ENCODE measurements at places on chromosomes 12 and 14.

- DNase-seq = peak; percentile 74
Observed at GRCh38 chr14:75539561-75540478, 17.6 kb downstream of the BATF start.

DNA sequence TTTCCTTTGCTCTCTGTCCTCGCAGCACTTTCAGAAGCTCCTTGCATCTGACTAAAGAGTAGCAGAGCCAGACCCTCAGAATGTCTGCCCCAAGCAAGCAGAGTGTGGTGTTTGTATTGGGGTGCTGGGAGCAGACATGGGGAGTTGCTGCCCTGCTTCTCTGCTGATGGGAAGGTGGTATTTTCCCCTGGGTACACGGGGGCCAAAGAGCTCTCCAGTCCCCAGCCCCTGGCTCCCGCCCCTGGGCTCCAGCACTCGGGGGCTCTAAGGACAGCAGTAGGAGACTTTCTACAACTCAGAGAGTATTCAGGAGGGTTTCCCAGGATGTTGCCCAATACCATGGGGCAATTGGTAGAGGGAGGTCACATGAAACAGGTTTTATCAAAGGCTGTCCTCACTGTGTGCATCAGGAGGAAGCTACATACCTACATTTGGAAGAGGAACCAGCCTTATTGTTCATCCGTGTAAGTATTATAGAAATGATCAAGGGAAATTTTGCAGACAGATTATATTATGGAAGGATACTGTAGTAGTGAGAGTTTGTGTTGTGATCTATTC is 50.3 kb downstream of the DAD1 start:
- DNase-seq = no peak

- DNase-seq = no peak
Observed at GRCh38 chr14:22685467-22685866, 41.3 kb upstream of the OR6J1 start.

- no peak for DNase-seq
Observed at GRCh38 chr14:71693381-71693780, 238.8 kb upstream of the RGS6 start.

GRCh38 chr12:52728374-52728773 is 25.1 kb upstream of the KRT77 start:
- no peak for DNase-seq

- no peak for DNase-seq
Observed at GRCh38 chr14:91302391-91302790, 57.9 kb upstream of the GPR68 start.

- peak; percentile 70 for DNase-seq
Observed at GRCh38 chr12:94282675-94283074, 134.3 kb downstream of the PLXNC1 start.

GRCh38 chr12:1309613-1310012 is 284.8 kb downstream of the FBXL14 start:
- no peak for DNase-seq

DNA sequence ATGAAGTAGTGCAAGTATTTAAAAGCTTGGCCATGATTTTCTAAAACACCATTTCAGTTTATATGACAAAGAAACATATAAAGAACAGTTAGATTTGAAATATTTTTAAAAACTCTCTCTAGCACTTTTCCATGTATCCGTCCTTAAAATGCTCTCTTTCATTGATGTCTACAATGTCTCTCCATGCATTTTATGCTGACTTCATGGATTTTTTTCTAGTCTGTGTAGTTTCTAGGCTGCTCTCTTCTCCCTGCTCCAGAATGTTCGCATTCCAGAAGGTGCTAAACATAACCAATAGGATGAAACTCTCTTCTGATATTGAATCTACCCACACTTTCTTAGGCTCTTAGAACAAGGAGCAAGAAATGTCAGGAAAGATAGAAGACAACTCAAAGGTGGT is 124.8 kb downstream of the PLCZ1 start:
- no peak for DNase-seq

- DNase-seq = no peak
Observed at GRCh38 chr12:53493610-53494391, 5.5 kb downstream of the MAP3K12 start.

DNA sequence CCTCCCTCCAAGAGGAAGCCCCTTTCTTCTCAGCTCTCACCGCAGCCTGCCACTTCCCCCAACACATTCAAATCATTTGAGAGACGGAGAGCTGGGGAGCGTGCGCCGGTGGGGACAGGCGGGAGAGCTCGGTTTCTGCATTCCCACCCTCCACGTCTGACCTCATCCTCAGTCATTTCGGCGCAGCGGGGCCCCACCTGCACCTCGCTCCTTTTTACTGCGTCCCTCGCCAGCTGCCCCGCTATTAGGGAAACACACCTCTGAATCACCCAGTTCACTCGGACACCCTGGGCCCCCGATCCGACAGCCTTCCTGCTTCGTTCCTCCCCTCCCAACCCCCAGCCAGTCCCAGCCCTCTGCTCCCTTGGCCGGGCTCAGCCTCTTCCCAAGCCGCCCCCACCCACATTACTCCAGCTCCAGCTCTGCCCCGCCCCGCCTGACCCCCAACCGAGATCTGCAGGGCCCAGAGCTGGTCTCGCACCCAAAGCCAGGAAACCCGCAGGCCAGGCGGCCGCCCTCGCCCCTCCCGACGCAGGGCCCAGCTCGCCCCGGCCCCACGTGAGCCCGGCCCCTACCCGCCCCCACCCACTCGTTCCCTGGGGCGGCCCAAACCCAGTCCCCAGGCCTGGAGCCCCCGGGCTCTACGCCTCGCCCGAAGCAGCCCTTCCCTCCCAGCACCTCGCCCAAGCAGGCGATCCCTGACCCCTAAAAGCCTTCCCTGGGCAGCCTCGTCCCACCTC is 783 bp downstream of the CORO1C start:
- peak; percentile 33 for DNase-seq

- no peak for DNase-seq
Observed at GRCh38 chr12:2596441-2596840, 198.3 kb upstream of the FKBP4 start.

DNA sequence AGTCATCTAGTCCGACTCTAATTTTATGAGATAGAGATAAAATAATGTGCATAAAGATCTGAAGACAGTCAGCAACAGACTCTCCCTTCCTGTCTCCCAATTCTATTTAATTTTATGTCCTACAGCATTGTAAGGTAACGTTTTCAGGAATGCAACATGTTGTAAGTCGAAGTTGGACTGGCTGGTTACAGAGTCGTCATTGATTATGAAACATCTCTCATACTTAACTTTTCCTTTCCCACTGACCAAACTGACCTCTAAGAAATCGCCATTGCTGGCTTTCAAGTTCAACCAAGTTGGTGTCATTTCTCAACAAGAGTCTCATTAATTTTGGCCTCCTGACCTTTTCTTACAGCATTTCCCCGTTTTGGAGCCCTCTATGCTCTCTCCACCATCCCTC is 4.9 kb upstream of the RIC8B start:
- no peak for DNase-seq

- DNase-seq = no peak
Observed at GRCh38 chr12:30630076-30630978, 65.3 kb downstream of the IPO8 start.

- DNase-seq = no peak
Observed at GRCh38 chr12:38892087-38892786, 13.2 kb downstream of the CPNE8 start.

GRCh38 chr12:101076921-101077320 is 133.1 kb downstream of the SLC5A8 start:
- DNase-seq = no peak

DNA sequence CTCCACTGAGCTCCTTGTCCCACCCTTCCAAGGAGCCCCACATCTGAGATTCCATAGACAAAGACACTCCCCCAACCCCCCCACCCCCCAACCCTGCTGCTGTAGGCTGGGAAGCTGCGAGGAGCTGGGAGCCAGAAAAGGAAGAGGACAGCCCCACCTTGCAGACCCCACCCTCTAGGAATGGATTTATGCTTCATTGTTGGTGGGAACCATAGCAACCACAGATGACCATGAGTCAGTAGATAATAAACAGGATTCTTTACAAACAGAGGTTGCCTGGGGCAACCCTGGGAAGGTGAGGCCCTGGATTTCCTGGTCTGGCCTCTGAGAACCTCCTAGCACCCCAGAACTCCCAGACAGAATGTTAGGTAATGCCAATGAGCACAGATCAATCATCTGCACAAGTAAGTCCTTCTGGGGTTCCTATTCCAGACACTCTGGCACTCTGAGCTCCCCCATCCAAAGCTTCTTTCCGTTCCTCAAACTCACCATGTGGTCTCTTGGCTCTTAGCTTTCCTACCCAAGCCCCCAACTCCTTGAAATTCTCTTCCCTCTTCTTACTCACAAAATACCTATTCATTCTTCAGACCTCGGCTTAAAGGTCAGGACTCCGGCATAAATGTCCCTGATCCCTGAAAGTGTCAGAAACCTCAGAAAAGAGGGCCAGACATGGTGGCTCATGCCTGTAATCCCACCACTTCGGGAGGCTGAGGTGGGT is 15.2 kb upstream of the PLEKHG6 start:
- no peak for DNase-seq

GRCh38 chr14:104322531-104323366 is 184.4 kb downstream of the KIF26A start:
- DNase-seq = no peak

DNA sequence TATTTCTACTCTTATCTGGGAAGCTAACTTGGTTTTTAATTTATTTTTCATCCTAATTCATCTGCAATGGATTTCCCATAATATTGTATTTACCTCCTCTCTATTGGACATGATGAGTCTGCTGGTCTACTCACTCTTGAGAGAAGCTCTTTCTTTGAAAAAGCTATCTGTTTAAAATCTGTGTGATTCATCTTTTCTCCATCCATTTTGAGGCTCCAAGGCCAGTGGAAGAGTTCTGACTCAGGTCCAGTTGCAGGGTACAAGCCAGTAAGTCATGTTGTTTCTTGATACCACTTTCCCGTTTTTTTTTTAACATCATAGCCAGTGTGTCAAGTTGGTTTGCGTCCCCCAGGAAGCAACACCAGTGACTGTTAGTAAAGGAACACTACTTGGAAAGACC is 160.3 kb upstream of the BMP4 start:
- DNase-seq = no peak

GRCh38 chr12:41983394-41983793 is 161.3 kb downstream of the GXYLT1 start:
- no peak for DNase-seq

GRCh38 chr12:70756118-70756517 is 118.9 kb upstream of the PTPRB start:
- DNase-seq = no peak

GRCh38 chr12:79614730-79615129 is 76.0 kb downstream of the PAWR start:
- no peak for DNase-seq

DNA sequence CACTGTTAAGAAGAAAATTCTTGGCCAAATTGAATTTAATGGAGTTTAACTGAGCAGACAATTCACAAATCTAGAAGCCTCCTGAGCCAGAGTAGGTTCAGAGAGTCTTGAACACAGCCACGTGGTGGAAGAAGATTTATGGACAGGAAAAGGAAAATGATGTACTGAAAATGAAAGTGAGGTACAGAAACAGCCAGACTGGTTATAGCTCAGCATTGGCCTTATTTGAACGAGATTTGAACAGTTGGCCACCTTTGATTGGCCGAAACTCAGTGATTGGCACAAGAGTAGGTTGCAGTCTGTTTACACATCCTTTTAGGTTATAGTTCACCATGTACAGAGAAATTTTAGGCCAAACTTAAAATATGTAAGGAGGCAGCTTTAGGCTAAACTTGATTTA is 9.9 kb downstream of the OAS2 start:
- peak; percentile 54 for DNase-seq

DNA sequence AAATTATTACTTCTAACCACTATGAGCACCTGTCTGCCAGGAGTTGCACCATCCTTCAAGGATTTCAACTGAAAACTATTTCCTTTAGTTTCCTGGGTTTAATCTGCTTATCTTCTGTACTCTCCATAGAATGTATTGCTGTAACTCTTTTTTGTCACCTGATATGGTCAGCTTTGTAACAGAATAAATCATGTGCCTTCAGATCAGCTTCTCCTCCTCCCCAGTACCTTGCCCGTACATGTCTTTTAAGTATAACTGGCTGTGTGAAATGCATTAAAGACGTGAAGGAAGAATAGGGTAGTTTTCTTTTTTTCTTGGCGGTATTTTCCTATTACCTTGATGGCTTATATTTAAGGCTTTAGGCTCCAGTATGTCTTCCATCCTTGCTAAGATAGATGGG is 200.3 kb upstream of the NAV3 start:
- no peak for DNase-seq

- no peak for DNase-seq
Observed at GRCh38 chr12:29769162-29769858, 14.4 kb downstream of the TMTC1 start.

- no peak for DNase-seq
Observed at GRCh38 chr12:119366007-119366406, 31.5 kb downstream of the CCDC60 start.

- DNase-seq = no peak
Observed at GRCh38 chr12:107549651-107550480, 135.7 kb upstream of the PWP1 start.

DNA sequence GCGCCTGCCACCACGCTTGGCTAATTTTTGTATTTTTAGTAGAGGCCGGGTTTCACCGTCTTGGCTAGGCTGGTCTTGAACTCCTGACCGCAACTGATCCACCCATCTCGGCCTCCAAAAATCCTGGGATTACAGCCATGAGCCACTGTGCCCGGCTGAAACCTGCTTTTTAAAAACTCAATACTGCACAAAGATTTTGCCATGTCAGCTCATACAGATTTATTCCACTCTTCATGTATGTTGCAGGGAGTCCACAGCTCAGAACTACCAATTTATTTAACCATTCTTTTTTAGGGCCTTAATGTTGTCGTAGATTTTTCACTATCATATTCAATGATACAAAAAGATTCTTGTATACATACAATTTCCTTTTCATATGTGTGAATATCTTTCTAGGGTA is 20.0 kb downstream of the ZCCHC8 start:
- no peak for DNase-seq

DNA sequence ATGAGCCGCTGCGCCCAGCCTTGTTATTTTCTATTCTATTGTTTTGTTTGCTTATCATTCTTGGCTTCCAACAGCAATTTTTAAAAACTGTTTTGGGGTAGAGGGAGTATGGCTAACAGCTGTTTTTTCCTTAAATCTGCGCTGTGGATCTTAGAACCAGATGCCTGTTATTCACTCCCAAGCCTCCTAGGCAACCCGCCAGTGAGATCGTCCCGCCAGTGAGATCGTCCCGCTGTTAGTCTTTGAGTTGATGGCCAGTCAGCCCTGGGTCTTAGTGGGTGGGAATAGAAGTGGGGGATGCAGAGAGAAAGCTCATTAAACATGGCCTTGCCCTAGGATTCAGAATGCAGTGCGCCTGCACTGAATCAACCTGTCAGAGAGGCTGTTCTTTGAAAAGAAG is 67.3 kb upstream of the BICD1 start:
- no peak for DNase-seq

Data from CD4-positive, alpha-beta T cell treated with Interferon alpha-2 for 1 hour (primary cell).